GM03348 (cell line): ENCODE measurements at places on chromosomes 13 and 19.

DNA sequence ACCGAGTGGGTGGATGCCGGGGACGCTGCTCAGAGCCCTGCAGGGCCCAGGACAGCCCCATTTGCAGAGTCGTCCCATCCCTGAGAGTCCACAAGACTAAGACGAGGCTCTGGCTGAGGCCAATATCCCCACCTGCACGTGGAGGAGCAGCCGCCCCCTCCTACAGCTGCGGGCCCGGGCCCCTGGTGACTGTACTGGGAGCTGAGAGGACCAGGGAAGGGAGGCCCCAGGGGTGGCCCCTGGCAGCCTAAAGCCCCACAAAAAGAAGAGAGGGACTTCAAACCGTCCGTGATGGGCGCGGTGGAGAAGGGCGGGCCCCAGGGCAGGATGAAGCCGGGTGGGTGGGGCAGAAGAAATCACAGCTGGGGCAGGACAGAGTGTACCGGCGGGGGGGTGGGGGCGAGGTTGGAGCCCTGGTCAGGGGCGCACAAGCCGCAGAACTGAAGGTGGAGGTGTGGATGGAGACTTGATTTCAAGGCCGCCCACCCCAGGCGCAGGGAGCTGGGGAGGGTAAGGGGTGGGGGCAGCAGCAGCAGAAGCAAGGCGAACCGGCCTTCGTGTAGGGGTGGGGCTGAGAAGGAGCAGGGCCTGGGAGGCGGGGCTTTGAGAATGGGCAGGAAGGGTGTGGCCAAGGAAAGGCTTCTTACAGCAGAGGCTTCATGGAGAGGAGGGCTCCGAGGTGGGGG lies 12.9 kb downstream of the CFD start:
- peak; percentile 64 for DNase-seq

GRCh38 chr13:24127116-24127631 lies 33.3 kb upstream of the SPATA13 start:
- DNase-seq: peak; percentile 24

DNA sequence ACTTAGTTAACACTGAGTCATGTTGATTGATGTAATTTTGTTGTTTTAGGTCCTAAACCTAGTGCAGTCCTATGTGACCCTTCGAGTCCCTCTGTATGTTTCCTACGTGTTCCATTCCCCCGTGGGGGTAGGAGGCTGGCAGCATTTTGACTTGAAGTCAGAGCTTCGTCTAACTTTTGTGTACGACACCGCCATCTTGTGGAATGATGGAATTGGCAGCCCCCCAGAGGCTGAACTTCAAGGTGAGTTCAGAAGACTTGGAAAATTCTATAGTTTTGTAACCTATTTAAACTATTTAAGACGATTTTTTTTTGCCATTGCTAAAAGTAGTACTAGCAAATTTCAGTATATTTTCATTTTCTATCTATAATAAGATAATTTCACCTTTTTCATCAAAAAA lies 117.9 kb downstream of the STOML3 start:
- peak; percentile 4 for DNase-seq

DNA sequence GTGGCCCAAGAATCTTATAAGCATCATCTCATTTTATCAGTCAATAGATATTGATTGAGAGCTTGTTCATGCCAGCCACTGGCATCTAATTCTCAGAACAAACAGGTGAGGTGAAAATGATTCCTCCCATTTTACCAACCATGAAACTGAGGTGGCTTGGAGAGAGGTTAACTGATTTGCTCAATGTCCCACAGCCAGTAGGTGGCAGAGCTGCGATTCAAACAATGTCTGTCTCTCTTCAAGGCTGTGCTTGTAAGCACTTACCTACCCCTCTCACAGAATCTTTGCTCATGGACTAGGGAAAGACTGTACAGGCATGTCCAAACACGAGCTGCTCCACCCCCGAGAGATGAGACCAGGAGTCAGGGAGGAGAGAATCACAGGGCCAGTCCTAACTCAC lies 21.5 kb upstream of the GSX1 start:
- peak; percentile 35 for DNase-seq

DNA sequence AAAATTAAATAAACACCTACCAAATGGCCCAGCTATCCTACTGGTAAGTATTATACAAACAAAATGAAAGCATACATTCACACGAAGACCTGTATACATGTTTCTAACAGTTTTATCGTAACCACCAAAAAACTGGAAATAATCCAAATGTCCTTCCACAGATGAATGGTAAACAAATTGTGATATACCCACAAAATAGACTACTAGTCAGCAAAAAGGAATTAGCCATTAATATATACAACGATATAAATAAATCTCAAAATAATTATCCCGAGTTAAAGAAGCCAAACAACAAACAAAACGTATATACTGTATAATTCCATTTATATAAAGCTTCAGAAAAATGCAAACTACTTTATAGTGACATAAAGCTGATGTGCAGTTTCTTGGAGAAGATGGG lies 106.3 kb upstream of the SERTM1 start:
- no peak for DNase-seq
